ENCODE measurements at places on chromosomes 16 and 17.

- no peak for DNase-seq
These were observed 10.3 kb upstream of the MRPL58 start for GRCh38 chr17:75001915-75002843.

DNA sequence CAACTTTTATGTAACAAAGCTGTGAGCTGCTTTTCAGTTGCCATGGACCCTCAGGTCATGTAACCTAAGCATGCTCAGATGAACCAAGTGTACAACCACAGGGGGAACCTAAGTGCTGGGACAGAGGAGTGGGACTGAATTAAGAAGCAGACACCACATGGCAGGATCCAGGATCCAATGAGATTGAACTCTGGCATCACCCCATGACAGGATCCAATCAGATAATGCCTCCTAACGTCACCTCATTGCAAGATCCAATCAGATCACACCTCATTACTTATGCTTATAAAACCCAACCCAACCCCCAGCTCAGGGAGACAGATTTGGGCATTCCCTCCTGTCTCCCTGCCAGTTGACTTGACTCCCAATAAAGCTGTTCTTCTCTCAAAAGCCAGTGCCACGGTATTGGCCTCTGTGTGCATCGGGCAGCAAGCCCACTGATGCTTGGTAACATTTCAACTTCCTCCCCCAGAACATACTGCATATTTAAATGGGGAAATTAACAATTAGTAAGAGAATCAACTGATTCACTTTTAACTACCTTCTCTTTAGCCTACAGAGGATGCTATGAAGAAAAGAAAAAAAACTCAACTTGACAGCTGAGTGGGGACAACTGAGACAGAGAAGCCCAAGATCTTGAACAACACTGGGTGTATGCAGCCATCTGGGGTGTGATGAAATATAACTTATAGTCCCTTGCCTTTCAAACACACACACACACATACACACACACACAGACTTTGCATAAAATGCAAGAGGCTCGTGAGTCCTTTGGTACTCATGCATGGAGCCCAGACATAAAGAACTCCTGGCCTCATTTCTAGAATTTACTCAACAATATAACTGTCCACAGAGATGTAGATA, 148.4 kb downstream of the SLC39A11 start:
- DNase-seq: no peak

DNA sequence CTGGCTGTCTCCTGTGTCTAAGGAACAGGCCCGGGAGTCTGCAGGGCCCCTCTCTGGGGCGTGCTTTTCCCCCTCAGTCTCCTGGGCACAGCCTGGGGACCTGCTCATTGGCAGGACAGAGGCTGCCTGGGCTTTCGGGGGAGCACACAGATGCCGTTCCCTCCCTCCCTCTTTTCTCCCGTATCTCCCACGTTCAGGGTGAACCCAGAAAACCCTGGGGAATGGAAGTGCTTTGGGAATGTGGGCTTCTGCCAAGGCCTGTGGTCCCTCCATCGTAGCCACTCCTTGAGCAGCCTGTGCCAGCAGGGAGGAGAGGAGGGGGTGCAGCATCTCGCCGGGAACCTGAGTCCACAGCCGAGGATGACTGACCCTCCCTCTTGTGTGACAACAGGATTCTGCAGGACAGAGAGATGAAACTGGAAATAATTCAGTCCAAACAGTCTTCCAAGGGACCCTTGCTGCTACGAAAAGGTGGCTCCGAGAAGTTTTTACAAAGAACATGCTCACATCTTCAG, 52.0 kb downstream of the RNF213 start:
- DNase-seq: no peak

DNA sequence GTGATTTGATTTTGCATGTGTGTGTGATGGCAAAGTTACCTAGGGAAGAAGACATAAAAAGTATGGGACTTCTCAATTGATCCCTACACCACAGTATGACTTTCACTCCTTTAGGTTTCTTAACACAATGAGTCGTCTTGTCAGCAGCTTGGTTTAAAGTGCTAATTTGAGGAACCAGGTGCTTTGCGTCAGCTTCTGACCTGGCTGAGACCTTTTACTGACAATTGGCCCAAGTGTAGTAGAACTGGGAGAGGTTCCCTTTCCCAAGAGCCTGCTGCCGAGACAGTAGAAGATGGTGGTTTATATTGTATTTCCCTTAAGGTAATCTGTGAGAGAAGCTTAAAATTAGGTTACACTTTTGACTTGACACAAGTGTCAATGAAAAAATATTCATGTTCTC, 54.9 kb downstream of the LDHD start:
- no peak for DNase-seq

DNA sequence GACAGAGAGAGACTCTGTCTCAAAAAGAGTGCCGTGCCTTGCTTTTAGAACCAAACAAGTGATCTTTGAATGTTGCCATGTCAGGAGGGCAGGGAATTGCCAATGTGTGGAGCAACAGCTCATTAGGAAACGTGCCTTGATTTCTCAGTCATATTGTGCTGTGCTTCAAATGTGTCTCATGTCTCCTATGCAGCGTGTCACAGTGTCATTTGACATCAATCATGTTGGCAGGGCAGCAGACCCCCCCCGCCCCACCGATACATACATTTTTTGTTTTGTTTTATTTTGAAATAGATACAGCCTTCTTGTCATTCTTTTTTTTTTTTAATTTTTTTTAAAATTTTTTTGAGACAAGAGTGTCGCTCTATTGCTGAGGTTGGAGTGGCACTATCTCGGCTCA, 22.1 kb downstream of the MRC2 start:
- DNase-seq: no peak

DNA sequence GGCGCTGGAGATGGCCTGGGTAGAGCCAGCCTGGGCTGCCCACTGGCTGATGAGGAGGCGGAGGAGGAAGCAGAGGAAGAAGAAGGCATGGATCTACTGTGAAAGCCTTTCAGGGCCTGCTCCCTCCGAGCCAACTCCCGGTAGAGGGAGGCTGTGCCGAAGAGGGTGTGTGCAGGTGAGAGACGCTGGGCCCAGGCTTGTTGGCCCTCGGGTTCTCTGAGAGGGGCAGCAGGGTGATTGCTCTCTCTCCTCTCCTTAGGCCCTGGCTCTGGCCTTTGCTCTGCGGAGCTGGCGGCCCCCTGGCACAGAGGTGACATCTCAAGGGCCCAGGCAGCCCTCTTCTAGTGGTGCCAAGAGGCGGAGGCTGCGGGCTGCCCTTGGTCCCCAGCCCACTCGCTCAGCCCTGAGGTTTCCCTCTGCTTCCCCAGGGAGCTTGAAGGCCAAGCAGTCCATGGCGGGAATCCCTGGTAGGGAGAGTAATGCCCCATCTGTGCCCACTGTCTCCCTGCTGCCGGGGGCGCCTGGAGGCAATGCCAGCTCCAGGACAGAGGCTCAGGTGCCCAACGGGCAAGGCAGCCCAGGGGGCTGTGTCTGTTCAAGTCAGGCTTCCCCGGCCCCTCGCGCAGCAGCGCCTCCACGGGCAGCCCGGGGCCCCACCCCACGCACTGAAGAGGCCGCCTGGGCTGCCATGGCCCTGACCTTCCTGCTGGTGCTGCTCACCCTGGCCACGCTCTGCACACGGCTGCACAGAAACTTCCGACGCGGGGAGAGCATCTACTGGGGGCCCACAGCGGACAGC, 3.6 kb downstream of the TP53I13 start:
- DNase-seq: no peak

- no peak for DNase-seq
These were observed at the start of gene NEUROD2 for GRCh38 chr17:39607851-39608130. Gene NEUROD2 (minus strand): TSS chr17:39607920. CDS start chr17:39606599, 1,321 bp downstream.

DNA sequence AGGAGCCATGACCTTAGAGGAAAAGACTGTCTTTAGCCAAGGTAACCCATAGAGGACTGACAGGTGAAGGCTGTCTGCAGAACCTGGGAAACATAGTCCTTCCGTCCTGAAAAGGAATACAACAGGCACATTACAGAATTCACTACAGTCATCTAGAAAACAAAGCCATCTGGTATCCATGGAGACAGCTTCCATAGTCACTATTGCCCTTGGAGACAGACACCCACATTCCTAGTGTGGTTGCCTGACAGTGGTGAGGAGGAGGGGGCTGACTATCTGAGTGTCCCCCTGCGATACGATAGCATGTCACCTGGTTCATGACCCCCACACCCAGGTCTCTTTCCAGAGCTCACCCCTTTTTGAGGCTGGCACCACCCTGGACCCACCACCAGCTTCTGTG, 254.7 kb downstream of the CDH13 start:
- DNase-seq: no peak

- no peak for DNase-seq
These were observed 12.5 kb downstream of the ADCY9 start for GRCh38 chr16:4103745-4104144.

GRCh38 chr17:19702217-19702641, 14.2 kb downstream of the SLC47A2 start:
- no peak for DNase-seq

DNA sequence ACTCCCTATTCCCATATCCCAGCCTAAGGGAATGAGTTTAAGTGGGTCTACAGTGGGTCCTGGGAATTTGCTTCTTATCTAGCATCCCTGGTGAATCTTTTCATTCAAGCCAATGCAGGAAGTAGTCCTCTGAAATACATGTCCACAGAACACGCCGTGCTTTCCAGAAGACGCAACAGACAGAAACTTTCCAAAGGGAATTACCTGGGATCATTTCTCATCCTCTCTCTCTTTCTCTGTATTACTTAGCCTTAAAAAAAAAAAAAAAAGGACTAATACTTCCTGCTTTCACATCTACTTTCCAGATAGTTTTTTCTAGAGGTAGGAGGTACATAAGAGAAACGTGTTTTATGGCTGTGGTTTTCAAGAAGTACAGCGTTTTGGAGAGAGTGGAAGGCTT, 499.0 kb downstream of the MAF start:
- no peak for DNase-seq

- no peak for DNase-seq
These were observed 5.0 kb downstream of the SLC6A2 start for GRCh38 chr16:55660828-55661227.

- no peak for DNase-seq
These were observed 33.0 kb upstream of the PMP22 start for GRCh38 chr17:15298176-15298575.

- no peak for DNase-seq
These were observed 391.6 kb downstream of the CDH11 start for GRCh38 chr16:64730261-64730660.

GRCh38 chr16:27568077-27568476, 18.1 kb downstream of the KATNIP start:
- no peak for DNase-seq

DNA sequence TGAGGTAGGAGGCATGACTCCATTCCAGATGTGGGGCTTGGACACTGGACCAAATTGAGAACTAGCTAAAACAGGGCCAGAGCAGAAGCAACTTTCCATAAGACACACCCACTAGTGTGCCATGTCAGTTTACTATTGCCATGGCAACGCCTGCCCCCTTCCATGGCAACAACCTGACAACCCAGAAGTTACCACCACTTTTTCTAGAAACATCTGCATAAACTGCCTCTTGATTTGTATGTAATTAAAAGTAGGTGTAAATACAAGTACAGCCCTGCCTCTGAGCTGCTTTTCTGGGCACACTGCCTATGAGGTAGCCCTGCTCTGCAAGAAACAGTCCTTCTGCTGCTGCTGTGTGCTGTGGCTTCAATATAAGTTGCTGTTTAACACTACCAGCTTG, 19.5 kb upstream of the SCNN1B start:
- DNase-seq: no peak

GRCh38 chr17:48471817-48472410, 41.9 kb upstream of the SKAP1 start:
- no peak for DNase-seq

- no peak for DNase-seq
These were observed at the start of gene DOC2B for GRCh38 chr17:181245-182049. Gene DOC2B (minus strand): TSS chr17:181650. CDS start chr17:181479, 171 bp downstream.

DNA sequence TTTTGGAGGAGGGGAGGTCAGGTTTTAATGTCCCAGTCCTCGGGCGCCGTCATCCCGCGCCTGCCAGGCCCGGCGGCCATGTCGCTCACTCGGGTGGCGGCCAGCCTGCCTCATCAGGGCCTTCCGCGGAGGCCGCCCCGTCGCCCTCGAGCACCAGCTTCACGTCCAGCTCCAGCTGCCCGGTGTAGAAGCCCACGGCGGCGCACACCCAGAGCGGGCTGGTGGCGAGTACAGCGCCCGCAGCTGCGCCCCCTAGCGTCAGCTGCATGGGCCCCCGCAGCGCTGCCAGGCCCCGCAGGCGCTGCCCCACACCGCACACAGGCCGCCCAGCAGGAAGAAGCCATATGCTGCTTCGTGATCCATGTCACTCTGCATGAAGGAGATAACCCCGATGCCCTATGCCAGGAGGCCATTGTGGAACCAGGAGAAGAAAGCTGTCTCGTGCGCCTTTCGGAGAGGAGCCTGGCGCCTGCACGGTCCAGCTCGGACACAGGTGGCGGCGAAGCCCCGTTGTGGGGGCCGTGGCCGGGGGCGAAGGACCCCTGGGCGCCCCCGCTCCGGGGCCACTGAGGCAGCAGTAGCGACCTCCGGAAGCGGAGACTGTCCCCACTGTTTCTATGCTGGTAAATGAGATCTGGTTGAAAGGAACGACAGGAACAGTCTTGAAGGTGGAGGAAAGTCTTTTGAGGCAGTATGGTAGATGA, 9.6 kb downstream of the AP2B1 start:
- DNase-seq: no peak

DNA sequence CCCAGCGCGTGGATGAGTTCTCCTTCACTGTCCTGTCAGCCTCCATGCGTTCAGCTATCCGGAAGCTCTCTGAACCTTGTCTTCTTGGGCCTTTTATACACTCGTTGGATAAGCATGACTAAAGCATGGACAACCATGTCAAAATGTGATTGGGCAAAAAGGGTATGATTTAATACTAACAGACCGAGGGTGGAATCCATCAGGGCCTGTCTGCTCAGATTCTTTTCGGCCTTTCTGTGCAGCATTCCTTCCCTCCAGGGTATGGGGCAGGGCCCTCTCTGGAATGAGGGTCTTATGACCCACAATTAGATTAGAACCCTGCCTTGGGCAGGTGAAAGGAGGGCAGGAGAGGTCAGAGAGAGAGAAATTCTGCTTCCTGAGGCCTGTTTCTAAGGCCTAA, 14.0 kb upstream of the CCL5 start:
- no peak for DNase-seq

- DNase-seq: no peak
These were observed 26.8 kb upstream of the PRKCA start for GRCh38 chr17:66275651-66276050.

- DNase-seq: no peak
These were observed 19.1 kb downstream of the C16orf95 start for GRCh38 chr16:87297918-87298631.

All from stimulated activated CD4-positive, alpha-beta T cell treated with anti-CD3 and anti-CD28 coated beads, Interleukin-1b, Interleukin-23, amount 100 ng/mL, for 1 hour (primary cell).